ENCODE measurements at places on chromosomes 5 and 9.

DNA sequence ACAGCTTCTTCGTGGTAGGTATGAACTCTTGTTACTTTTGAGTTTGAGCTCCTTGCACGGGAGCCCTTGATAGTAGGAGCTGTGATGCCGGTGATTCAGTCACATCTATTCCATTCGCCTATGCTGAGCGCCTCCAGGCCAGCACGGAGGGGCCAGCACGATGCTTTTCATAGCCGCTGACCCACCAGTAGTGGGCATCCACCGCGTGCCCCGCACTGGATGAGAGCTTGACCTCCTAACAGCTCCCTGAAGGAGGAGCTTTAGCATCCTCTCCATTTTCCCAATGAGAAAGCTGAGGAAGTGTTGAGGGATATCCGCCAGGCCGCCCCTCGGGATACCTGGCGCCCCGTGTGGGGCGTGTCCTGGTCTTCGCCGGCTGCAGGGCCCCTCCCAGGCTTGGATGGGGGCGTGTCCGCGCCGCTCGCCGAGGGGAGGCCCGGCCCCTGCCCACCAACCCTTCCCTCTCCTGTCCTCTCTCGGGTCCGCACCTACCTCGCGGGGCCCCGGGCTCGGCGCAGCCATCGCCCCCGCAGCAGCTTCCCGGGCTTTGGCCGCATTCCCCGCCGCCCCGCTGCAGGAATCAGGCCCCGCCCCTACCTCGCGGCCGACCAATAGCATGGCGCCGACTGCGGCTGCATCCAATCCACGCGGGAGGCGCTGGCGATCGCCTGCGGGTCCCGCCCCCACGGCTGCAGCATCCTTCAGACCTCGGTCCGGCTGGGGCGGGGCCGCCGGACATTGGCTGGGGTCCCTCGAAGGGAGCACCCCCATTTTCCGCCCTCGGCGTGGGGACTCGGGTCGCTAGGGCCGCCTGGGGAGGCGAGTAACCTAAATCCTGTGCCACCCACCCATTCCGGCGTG, at the start of gene PIP5KL1:
TSS of gene PIP5KL1 (minus strand) at position 547 of the 861 bp plus-strand sequence. CDS start at position 522, 25 bp downstream.
- DNase-seq, result peak; percentile 92

GRCh38 chr5:163660486-163660885, 155.1 kb downstream of the MAT2B start:
- DNase-seq, result no peak

DNA sequence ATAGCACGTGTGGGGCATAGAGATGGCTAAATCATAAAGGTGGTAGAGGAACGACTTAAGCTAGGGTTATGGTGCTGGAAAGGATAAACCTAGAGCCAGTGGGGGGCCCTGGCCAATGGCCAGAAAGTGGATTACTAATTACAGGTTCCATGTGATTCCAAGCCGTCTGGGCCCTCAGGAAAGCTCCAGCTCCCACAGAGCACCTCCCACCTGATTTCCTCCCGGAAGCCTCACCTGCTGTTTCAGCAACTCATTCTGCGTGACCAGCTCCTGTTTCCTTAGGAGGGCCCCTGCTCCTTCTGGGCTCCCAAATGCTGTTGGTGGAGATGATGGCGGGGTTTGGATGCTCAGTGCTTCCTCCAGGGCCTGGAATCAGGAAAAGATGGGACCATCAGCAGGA, 16.2 kb downstream of the GPX3 start:
- DNase-seq, result no peak

GRCh38 chr5:96909435-96909834, 26.4 kb upstream of the LNPEP start:
- no peak for DNase-seq

- DNase-seq, result no peak
Observed at GRCh38 chr5:116382032-116382873, 192.4 kb downstream of the SEMA6A start.

DNA sequence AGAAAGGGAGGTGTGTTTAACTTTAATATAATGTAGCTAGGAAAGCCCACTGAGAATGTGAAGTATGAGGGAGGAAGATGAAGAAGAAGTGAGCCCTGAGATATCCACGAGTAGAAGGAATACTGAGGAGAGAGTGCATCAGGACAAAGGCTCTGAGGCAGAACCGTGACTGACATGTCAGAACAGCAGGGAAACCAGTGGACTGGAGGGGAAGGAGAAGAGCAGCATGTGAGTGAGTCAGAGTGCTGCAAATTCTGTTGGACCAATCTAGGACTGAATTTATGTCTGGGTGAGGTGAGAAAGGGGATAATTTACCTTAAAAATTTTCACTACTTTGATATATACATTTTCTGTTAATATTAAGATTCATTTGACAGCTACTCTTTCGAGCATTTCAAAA, 110.3 kb downstream of the ST8SIA4 start:
- DNase-seq, result no peak

- no peak for DNase-seq
Observed at GRCh38 chr9:5416953-5417352, 20.8 kb downstream of the PLGRKT start.

- no peak for DNase-seq
Observed at GRCh38 chr5:82806513-82806912, 270.7 kb downstream of the TMEM167A start.

- no peak for DNase-seq
Observed at GRCh38 chr5:37730896-37731455, 108.9 kb downstream of the GDNF start.

DNA sequence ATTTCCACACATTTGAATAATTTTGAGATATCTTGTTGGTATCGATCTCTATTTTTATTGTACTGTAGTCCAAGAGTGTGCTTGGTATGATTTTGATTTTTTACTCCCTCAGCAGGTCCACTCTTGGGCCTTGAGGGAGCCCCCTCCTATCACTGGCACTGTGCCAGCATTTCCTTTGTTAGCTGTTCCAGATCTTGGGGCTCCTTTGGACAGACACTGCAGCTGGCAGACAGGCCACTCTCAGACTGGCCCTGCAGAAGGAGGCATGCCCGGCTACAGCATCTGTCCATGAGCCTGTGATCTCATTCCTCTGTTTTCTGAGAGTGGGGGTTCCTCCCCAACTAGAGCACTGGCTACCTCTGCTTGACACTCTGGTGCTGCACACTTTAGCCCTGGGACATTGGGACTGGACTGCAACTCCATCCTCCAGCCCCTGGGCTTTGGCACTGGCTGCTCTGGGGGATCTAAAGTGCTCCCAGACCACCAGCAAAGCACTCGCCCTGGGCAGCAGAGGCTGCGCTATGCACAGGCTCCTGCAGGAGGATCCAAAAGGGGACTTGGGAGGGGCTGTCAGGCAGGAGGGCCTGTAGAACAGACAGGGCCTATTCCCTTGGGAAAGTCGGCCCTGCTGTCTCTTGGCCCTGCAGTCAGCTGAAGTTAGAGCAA, 271.3 kb upstream of the DMAC1 start:
- DNase-seq, result no peak

- DNase-seq, result peak; percentile 84
Observed at GRCh38 chr5:20276061-20276958, 288.3 kb upstream of the CDH18 start.

- DNase-seq, result no peak
Observed at GRCh38 chr9:132125361-132125760, 36.5 kb upstream of the NTNG2 start.

- peak; percentile 62 for DNase-seq
Observed at GRCh38 chr5:88680253-88681132, 202.5 kb downstream of the MEF2C start.

DNA sequence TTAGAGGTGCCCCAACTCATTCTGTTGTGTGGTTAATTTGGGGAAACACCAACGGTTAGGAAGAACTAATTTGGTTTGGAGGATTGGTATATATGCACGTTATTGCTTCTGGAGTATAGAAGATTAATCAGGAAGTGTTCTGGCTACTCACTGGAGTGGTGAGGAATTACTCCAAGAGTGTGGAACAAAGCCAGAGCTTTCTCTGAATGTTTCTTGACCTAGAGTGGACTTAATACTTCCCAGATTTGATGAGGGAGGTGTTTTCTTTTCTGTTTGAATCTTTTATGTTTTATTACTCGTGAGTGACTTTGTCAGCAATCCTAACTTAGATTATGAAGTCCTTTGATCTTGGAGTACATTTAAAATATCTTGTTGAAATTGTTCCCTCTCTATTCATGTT, 163.7 kb downstream of the MAN2A1 start:
- no peak for DNase-seq

GRCh38 chr5:33691856-33692255, 199.9 kb downstream of the ADAMTS12 start:
- DNase-seq, result peak; percentile 52

- DNase-seq, result no peak
Observed at GRCh38 chr9:10252174-10252573, 360.6 kb downstream of the PTPRD start.

DNA sequence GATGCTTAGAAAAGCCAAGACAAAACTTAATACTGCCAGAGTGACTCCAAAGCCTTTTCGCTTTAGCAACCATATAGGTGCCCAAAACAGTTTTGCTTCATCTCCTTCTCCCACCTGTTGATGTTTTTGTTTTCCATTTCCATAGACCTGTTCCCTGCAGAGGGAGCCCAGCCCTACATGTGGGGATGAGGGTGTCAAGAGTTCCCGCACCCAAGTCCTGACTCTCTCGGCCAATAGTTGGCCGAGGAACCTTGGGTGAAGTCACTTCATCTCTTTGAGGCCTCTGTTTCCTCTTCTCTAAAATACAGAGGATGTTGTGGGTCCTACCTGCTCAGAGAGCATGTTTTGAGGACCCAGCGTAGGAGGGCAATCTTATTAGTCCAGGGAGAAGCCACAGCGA, 38.5 kb upstream of the LCP2 start:
- no peak for DNase-seq

GRCh38 chr5:83151821-83152220, 74.5 kb downstream of the XRCC4 start:
- peak; percentile 27 for DNase-seq

- no peak for DNase-seq
Observed at GRCh38 chr9:14281136-14281795, 32.7 kb downstream of the NFIB start.

GRCh38 chr5:176652136-176652535, 4.9 kb downstream of the TSPAN17 start:
- DNase-seq, result no peak

GRCh38 chr9:107460153-107461023, 29.2 kb downstream of the KLF4 start:
- no peak for DNase-seq

GRCh38 chr5:30690931-30691330, 502.6 kb upstream of the CDH6 start:
- DNase-seq, result no peak

DNA sequence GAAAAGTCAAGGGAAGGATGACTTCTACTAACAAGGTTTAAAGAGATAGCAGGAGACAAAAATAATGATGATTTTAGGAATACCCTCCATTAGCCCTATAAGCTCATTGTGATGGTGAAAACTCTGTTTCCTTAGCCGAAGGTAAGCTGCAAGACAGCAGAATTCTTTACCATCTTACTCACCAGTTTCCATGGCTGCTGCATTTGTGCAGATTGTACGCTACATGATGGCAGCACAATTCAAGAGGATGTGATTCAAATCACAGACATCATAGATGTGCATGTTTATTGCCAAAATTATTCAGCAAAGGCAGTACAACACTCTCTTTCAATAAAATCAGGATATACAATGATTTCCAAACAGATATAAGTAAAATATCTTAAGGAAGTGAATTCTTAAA, 175.6 kb downstream of the SPATA31D1 start:
- no peak for DNase-seq

GRCh38 chr5:124698770-124699169, 47.7 kb downstream of the ZNF608 start:
- DNase-seq, result no peak

DNA sequence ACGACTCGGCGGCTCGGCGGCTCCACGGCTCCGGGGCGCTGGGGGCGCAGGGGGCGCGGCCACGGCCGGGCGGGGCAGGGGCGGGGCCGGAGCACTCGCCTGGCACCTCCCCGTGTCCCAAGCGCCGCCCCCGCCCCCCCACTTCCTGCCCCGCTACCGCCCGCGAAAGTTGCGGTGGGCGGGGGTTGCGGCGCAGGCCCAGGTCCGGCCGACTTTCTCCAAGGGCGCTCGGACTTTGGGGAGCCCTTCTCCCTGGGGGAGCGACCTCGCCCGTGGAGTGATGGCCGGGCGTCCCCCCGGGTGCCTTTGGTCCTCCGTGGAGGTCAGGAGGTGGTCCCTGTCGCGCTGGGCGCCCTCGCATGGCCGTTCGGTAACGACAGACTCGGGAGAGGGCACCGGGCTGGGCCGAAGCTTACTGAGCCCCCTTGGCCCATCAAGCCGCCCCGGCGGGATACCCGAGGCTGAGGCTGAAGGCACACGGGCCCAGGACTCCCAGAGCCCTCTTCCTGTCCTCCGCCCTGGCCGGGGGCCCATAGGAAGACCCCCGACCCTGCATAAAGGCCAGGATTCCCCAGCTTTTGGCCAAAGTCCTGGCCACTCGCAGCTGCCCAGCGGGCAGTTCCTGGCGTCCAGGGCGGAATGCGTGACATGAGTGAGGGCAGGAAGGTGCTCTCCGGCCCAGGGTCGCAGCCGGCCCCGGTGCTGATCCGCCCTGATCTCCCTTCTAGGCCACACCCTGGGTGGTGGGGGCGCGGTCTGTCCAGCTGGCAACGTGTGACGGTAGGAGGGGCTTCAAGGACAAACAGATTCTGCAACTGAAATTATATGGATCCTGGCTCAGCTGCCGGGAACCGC, 883 bp upstream of the VAV2 start:
- peak; percentile 95 for DNase-seq

DNA sequence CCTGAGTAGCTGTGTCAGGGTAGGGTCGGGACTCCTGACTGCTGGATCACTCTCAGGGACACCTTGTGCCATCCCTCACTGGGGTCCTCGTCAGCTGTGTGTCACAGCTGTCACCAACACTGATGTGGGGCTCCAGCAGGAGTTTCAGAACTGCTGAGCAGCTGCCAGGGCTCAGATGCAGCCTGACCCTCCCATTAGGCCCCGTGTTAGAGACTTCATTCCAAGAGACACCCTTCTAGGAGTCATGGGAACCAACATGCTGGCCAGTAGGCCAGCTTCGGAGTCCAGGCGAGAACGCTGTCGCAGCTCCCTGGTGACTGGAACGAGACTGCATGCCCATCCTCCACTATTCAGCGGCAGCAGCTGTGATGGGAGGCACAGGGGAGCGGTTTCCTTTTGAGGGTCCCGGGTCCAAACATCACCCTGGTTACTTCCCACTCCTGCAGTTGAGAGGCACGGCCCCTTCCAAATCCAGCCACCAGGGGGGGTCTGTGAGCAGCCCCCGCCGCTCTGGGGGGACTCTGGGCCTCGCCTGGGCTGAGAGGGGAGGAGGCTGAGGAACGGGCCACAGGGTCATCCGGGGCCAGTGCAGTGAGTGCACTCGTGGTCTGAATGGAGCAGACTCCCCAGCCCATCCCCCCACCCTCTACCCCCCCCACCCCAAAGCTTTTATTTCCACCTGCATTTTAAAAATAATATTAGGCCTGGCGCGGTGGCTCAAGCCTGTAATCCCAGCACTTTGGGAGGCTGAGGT, 12.6 kb upstream of the TCF7 start:
- DNase-seq, result peak; percentile 60

Data from ELR (cell line).